ENCODE measurements at places on chromosomes 6 and 20. TPM values are rescaled to one million over a fixed set of nuclear protein-coding genes. Genes with fewer than 3 reads are reported as not detected.

The COL12A1 gene
- total RNA-seq: 26.8 TPM

The IMPG1 gene
- not detected for total RNA-seq

The ZC2HC1B gene
- total RNA-seq: not detected

The FAM217A gene
- not detected for total RNA-seq

DNA sequence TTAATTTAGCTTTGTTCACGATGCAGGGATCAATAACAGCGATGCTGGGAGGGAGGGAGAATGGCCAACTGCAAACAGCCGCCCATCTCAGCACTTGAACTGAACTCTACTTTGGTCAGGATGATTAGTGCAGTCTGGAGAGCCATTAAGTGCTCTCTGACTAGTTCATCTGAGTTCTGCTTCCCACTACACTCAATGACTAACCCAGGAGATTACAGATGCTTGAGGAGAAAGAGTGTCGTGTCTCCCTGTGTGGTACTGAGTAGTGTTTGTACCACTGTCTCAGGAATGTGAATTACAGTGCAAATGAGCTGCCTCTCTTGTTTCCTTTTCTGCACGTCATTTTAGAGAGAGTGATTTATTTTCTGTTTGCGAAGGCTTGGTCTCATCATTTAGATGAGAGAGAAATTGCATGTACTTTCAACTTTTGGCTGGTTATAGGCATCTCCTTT, 23.5 kb downstream of the CARMIL1 start:
- DNase-seq: no peak

- DNase-seq: no peak
Measured at GRCh38 chr20:15059438-15059837, 722.0 kb upstream of the FLRT3 start.

GRCh38 chr20:20448881-20449280, 81.0 kb downstream of the INSM1 start:
- DNase-seq: no peak

DNA sequence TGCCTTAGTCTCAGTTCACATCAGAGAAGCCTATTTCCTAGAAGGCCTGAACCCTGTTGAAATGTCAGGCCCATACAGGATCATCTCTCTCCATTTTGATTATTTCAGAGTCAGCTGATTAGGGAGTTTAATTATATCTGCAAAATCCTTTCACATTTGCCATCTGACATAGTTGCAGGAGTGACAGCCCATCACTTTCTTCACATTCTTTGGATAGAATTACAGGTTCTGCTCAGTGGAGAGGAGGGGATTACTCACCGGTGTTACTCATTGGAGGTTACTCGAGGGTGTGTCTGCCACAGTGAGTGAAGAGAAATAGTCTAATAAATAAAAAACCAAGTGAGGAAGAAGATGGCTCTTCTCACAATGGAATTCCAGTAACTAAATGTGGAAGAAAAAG, 216.8 kb downstream of the TMEM242 start:
- no peak for DNase-seq

DNA sequence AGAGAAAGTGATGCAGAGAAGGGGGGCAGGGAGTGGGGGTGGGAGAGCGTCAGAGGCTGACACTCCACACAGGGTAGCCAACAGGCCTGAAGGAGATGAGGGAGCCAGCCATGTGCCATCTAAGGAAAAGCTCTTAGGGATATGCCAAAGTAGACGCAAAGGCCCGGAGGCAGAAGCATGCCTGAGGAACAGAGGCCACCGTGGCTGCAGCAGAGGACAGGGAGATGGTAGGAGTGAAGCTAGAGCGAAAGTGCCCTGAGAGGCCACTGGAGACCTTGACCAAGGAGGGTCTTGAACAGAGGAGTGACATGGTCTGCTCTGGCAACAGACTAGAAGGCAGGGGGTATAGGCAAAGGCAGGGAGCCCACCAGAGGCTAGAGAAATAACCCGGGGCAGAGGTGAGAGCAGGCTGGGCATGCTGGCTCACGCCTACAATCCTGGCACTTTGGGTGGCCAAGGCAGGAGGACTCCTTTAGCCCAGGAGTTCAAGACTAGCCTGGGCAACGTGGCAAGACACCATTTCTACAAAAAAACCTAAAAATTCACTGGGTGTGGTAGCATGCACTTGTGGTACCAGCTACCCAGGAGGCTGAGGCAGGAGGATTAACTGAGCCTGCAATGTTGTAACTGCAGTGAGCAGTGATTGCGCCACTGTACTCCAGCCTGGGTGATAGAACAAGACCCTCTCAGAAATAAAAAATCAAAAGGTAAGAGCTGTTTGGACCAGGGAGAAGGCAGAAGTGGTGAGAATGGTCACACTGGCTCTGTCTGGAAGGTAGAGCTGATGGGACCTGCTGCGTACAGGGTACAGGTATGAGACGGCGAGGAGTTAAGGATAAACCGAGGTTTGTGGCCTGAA, 6.3 kb downstream of the RRBP1 start:
- DNase-seq: no peak

GRCh38 chr20:47191074-47191673, 165.3 kb downstream of the ZMYND8 start:
- no peak for DNase-seq

GRCh38 chr20:25421102-25421501, 13.6 kb downstream of the GINS1 start:
- no peak for DNase-seq

GRCh38 chr20:50628332-50628731, 63.0 kb downstream of the RIPOR3 start:
- DNase-seq: no peak

DNA sequence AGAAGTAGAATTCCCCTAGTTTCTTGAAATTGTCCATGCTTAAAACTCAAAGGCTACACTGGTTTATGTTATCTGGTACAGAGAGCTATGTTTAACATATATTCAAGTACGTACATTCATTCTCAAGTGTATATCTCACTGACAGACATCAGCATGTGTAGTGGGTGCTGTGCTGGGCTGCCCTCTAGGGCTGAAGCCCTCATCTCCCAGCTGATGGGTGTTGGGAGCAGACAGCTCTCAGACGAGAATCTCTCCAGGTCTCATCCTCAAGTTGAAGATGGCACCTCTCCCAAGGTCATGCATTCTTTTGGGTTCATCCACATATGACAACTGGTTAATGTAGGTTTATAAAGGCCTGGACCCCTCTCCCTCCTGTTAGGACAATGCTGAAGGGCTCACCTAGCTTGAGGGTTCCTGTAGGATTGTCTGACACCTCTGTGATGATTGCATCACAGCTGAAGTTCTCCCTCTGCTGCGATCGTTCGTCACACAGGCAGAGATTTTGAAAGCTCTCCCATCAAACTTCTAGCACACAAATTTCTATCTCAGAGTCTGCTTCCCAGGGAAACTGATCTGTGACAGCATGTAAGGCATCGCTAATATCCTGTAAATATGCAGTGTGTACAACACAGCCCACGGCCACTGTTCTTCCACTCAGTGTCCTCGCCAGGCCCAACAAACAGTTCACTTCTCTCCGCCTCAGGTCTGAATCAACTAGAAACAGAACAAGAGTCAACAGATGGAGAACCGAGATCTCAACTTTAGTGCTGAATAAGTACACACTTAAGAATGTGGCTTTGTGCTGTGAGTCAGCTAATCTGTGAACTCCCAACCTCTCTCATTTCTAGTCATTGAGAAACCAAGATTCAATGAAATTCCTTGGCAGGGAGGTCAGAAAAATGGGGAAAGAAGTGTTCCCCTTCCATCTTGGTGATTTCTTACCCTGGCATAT, 43.2 kb downstream of the PREP start:
- DNase-seq: no peak

DNA sequence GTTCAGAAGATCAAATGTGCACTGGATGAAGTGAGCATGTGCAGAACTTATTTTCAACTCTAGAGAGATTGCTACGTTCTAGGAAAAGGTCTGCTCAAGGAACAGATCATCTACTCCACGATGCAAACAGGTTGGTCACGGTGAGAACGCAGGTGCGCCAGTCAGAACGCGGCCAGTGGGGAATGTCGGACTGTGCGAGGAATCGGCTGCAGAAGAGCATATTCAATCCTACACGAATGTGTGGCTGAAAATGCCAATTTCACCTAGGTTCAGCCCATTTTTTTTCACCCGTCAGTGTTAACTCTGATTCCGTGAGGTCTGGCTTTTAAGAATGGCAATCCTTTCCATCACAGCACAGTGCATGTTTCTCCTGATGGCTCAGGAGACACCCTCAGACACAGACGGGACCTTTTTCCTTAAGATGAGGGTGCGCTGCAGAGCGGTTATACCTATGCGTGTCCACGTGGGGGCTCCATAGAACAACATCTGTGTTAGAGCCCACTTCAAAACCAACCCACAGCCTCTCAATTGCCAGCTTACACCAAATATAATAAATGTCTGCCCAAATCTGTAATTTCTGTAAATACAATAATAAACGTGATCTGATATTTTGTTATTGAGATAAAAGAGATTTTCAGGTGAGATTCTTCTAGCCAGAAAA, 250.4 kb downstream of the FOXA2 start:
- peak; percentile 34 for DNase-seq

DNA sequence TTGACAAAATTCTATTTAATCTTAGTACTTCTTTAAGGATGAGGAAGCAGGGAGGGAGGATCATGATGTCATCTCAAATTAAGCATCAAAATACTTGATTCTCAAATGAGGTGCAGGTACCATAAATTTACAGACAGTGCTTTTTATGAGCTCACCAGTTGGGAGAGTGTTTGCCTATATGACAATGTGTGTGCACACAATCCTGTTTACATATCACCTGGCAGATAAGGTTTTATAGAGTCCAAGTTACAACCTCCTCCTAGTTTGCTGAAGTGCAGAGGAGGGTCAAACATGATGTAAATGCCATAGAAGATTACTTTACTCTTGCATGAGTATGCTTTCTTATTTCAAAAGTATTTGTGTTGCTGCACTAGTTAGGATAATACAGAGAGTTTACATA, 6.4 kb downstream of the ATXN1 start:
- no peak for DNase-seq

GRCh38 chr20:64038565-64039292, 2.7 kb downstream of the C20orf204 start:
- DNase-seq: peak; percentile 92

DNA sequence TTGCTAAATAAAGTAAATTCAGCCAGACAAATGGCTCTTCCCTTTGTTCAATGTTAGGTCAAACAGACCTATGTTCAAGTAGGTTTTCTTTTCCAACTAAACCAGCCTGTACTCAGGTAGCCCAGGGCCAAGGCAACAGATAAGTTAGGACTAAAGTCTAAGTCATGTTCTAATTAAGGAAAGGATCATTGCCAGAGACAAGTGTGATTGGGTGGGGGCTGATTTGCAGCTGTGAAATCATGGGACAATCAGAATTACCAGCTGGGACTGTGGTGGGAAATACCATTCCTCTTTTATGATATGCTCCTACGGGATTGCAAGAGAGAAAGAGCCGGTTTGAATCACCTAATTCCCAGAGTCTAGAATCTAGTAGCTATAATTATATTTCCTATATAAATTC, 4.2 kb upstream of the FBXO30 start:
- DNase-seq: no peak

DNA sequence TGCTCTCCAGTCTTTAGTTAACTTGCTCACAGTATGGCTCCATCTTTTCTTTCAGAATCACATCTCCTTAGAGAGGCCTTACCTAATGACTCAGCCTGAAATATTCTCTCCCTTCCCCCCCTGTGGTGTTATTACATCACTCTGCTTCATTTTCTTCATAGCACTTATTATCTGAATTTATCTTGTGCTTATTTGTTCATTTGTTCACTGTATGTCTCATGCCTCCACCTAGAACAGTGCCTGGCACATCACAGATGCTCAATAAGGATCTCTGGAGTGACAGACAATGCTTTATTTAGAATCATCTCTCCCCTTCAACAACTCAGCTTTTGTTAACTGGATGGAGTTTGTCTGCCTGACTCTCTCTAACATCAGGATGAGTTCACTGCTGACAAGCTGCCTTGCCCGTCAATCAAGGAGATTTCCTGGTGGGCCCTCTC, 96.6 kb upstream of the MAN1A1 start:
- no peak for DNase-seq

- DNase-seq: no peak
Measured at GRCh38 chr6:4930025-4930691, 73.7 kb downstream of the RPP40 start.

All from heart left ventricle (tissue), 16 donors.